ENCODE measurements at places on chromosomes 7 and 10. TPM values are rescaled to one million over a fixed set of nuclear protein-coding genes. Genes with fewer than 3 reads are reported as not detected.
A peak's percentile ranks its signal among the peaks of the same experiment; 100 is the strongest.

The PDCD11 gene
- total RNA-seq: 38.4 TPM

The MYH16 gene
- not detected for total RNA-seq

DNA sequence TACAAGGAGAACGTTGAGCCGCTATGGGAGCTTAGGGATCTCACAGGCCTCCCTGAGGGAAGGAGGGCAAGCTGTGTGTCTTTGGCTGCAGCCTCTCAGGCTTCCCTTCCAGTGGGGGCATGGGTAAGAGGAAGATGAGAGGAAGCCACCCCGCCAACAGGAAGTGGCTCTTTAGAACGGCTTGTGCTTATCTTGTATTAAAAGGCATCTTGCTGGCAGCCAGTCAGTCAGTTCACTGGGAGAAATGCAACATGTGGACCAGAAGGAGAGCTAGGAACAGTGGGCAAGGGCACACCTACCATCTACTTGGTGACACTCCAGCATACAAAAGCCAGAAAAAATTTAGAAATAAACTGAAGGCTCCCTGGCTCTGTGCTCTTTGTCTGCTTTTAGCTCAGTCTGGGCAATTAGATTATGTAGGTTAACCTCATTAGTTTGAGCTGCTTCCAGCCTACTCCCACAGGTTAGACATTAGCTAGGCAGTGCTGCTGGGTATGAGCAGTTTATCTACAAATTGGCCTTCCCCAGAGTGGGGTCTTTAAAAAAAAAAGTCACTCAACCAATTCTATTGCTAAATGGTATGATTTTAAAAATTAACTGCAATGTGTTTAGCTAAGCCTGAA, 595.9 kb downstream of the KCNMA1 start:
- no peak for DNase-seq

The FXYD4 gene
- not detected for total RNA-seq

The ANXA8L1 gene
- not detected for total RNA-seq

GRCh38 chr7:76281006-76281705, 21.3 kb upstream of the HSPB1 start:
- no peak for DNase-seq

The ZNF467 gene
- 0.27 TPM for total RNA-seq

DNA sequence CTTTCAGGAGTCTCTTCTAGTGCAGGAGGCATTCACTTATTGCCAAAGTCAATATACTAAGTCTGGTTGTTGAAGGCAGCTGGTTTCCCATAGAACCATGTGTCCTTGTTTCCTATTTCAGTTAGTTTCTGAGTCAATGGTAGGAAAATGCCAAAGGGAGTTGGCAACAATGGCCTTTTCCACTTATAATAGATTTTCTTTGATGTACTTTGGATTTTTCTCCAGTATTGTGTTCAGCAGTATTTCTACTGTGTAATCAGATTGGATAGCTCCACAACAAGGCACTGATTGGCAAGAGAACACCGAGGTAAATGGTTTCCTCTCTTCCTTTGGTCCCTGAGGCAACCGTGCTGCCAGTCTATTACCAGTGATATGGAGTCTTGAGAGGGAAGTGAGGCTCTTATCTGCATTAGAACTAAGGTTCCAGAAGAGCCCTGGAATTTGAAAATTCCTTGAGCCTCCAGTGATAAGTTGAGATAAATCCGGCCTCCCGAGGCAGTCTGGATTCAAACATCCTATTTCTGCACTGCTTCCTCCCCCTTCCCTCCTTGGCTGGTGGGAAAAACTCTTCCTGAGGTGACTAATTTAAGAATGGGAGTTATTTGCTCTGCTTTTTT, 7.9 kb upstream of the SEPTIN7 start:
- peak; percentile 81 for DNase-seq

DNA sequence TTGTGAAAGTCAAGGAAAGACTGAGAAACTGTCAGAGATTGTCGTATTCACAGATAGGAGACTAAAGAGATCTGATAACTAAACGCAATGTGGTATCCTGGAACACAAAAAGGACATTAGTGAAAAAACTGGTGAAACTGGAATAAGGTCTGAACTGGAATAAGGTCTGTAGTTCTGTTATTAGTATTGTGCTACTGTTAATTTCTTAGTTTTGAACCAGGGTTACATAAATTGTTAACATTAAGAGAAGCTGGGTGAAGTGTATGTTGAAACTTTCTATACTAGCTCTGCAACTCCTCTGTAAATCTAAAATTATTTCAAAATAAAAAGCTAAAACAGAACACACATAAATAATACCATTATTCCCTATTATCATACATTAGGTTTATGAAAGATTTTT, 3.4 kb upstream of the NT5C2 start:
- DNase-seq: no peak

DNA sequence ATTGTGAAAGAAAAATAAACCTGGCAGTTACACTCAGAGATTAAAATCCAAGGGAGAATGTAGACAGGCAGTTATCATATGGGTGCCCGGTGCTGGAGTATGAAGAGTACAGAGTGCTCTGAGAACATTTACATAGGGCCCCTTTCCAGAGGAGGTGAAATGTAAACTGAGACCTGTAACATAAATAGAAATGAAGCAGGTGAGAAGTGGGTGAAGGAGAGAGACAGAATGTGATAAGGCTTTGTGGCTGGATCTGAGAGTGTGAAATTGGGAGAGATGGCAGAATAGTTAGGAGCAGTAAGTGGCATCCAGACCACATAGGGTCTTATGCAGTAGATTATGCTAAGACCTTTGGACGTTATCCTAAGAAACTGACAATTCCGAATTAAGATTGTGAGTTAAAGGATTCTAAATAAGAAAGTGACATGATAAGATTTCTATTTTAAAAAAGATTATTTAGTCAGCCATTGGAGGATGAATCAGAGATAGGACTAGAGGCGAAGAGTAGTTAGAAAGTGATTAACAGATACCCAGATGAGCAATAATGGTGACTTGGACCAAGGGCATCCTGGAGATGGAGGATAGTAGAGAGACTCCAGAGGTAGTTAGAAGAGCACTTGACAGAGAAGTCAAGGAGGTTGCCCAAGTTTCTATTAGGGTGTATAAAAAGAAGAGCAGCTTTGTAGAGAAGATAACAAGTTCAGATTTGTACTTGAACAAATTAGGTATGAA, 36.7 kb downstream of the DNAH11 start:
- no peak for DNase-seq

- DNase-seq: no peak
These were observed 52.9 kb upstream of the CALD1 start for GRCh38 chr7:134726581-134726980.

The FKBP9 gene
- total RNA-seq: 831 TPM

- no peak for DNase-seq
These were observed 1.3 kb downstream of the FAS start for GRCh38 chr10:88991899-88992320.

GRCh38 chr7:47581438-47581803, 490 bp downstream of the TNS3 start:
- peak; percentile 19 for DNase-seq

The HMX2 gene
- total RNA-seq: not detected

The CPED1 gene
- total RNA-seq: 30.0 TPM

The OR6B1 gene
- total RNA-seq: not detected

DNA sequence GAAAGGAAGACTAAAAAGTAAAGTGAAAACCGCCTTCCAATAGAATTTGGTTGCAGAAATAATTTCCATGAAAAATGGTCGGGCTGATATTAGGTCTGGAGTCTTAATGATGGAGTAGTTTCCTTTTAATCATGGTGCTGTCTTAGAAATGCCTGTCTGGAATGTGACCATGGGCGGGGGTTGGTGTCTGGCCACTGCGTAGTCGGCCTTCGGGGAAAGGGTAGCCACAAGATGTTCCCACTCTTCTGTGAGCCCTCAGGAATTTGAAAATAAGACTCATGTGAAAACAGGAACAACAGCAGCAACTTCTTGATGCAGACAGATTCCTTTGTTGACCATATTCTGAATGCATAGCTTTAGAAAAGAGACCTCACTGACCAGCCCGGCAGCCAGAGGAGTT, 176.8 kb downstream of the KIAA1217 start:
- DNase-seq: peak; percentile 45

DNA sequence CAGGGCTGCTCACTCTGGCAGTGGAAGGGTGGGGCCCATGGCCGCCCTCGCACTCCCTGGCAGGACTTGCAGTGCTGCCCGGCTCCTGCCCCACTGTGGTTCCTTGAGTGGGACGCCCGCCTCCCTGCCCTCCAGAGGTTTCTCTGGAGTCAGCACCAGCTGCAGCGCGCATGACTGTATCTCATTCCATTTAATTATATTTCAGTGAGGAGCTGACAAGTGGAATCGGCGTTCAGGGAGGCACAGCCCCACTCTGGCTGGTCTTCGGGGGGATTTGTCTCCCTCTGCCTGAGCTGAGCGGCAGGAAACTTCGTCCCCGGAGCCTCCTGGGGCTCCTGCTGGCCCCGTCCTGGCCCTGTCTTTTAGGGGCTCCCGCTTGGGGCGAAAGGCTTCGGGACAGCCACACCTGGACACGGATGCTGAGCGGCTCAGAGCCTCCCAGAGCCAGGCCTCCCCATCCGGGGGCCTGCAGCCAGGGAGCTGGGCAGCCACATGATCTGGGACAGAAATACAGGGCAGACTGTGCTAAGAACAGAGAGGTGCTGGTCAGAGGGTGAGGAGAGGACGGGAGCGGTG, 75.3 kb upstream of the NKX6-2 start:
- no peak for DNase-seq

DNA sequence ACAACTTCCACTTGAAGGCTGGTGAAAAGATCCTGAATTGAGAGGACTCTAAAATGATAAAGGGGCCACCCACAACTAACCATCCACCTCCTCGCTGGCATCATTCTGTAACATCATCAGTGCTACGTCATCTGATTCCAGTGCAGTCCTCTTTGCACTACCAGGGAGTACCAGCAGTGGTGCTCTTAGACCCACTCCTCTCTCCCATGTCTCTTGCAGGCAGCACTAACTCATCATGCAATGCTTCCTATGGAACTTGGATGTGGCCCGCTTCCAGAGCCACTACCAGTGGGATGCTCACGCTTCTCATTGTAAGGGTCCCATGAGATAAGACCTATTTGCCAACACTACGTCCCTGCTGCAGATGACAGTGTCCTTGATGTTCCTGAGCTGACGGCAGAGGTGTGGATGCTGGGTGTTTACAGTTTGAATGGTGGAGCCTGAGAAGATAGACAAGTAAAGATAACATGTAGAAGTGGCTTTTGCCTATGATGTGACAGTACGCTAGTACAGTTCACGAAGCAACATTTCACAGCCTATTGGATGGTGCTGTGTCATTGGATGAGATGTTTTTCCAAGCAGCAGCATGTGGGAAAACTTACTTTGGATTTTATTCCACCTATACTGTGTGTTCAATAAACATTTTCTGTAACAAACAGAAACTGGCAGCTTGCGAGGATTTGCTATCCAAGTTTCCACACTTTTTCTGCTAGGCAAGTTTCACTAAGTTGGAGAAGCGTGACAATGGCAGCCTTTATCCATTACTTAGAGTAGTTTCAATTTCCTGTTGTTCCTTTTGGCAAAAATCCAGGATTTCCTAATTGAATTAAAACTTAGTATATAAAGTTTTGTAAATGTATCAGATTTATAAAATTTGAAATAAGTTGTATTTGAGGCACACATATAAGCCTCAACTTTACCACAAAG, 35.8 kb upstream of the COBL start:
- no peak for DNase-seq

DNA sequence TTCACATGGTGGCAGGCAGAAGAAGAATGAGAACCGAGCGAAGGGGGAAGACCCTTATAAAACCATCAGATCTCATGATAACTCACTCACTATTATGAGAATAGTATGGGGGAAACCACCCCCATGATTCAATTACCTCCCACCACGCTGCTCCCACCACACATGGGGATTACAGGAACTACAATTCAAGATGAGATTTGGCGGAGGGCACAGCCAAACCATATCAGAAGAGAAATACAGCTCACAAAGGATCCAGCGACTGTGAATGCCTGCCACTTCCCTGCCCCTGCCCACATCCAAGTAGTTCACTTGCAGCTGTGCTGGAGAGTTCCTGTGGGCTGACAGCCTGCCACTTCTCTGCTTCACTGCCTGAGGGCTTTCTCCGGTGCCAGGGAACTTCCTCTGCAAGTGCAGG, 148.7 kb downstream of the C7orf25 start:
- no peak for DNase-seq

The CHCHD3 gene
- total RNA-seq: 99.7 TPM

GRCh38 chr7:45158471-45158870, 880 bp downstream of the RAMP3 start:
- no peak for DNase-seq

DNA sequence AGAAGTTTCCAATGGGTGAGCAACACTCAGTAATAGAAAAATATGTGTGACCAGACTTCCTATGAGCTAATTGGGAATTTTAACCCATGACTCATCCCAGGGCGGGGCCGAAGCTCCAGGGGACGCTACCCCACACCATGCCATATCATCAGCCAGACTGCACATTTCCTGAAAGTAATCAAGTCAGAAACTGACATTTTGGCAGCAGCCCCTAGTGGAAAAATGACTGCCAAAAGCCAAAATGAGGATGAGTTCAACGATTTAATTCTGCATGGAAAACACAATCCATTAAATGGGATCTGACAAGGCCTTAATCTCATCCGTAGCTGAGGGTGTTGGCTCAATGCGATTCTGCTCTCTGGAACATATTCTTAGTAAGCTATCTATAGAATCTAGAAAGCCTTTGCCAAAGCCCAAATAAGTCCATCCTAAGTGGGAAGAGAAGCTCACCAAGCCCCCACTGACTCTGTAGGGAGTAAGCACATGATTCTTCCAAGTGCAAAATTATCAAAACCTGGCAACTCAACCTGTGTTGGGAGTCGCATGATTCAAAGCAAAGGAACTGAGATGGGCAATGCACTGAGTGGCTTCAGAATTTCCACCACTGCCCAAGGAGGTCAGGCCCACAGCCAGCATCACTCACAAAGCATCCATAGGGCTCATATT, 93.1 kb upstream of the PDE1C start:
- peak; percentile 99 for DNase-seq

The LRIT1 gene
- total RNA-seq: not detected

- DNase-seq: no peak
These were observed 451.1 kb upstream of the PFKP start for GRCh38 chr10:2616215-2616614.

- DNase-seq: peak; percentile 73
These were observed 55.8 kb downstream of the RBM17 start for GRCh38 chr10:6144406-6145165.

DNA sequence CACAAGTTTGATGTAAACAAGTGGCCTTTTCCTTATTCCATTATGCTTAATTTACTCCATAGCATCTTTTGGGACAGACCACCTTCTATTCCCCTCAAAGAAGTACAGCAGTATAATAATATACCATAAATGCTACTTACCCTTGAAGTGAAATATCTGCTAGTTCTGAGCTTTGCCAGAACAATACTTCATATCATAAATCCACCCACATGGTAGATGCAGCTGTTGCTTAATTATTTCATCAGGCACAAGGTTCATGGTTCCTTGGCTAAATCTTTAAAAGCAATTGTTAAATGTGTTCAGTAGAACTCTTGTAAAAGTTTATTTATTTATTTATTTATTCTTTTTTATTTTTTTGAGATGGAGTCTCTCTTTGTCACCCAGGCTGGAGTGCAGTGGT, 32.9 kb downstream of the CSTF2T start:
- DNase-seq: peak; percentile 56

The FAM25A gene
- total RNA-seq: not detected

The TMEM196 gene
- total RNA-seq: not detected

The CDK1 gene
- 82.9 TPM for total RNA-seq

- DNase-seq: no peak
These were observed 14.0 kb downstream of the ADAM8 start for GRCh38 chr10:133262696-133263095.
